NCI-H774 (cell line): ENCODE measurements at places on chromosomes 3 and 15.
A peak's percentile ranks its signal among the peaks of the same experiment; 100 is the strongest.

DNA sequence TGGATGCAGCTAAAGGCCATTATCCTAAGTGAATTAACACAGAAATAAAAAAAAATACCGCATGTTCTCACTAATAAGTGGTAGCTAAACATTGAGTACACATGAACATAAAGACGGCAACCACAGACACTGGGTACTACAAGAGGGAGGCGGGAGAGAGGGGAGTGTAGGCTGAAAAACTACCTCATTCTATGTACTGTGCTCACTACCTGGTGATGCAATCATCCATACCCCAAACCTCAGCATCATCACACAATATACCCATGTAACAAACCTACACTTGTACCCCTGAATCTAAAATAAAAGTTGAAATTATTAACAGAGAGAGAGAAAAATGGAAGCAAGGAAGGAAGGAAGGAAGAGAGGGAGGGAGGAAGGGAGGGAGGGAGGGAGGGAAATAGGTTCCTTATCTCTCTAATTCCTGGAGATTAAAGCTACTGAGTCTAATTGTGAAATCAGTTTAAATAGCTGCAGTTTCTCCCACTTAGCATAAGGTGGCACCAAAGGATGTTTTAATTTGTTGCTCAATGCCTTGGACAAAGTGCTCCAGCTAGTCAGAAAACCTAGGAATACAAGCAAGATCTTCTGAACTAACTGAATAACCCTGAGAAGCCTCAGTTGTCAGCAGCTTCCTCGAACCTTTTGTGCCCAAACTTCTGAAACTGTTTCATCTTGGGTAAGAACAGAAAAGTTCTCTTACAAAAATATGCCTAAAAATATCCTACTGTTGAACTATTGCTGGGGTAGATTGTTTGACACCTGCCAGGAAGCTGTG lies 79.4 kb upstream of the ATP11B start:
- DNase-seq: peak; percentile 80

GRCh38 chr3:62109534-62109933 lies 263.8 kb downstream of the FEZF2 start:
- no peak for DNase-seq

DNA sequence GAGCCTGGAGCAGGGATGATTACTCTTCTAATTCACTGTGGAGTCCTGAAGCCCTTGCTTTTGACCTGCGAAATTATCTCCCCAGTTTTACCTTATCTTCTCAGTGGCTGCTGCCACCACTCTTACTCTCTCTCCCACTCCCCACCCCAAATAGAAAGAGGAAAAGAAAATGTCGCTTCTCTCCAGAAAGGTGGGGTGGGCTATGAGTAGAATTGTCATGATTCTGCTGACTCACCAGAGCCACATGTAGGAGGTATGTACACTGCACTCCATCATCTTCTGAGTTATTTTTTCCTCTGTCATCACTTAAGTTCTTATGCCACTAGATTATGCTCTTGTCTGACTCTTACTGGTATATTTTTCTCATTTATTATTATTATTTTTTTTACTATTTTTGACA lies 43.9 kb upstream of the TMEM158 start:
- DNase-seq: no peak

DNA sequence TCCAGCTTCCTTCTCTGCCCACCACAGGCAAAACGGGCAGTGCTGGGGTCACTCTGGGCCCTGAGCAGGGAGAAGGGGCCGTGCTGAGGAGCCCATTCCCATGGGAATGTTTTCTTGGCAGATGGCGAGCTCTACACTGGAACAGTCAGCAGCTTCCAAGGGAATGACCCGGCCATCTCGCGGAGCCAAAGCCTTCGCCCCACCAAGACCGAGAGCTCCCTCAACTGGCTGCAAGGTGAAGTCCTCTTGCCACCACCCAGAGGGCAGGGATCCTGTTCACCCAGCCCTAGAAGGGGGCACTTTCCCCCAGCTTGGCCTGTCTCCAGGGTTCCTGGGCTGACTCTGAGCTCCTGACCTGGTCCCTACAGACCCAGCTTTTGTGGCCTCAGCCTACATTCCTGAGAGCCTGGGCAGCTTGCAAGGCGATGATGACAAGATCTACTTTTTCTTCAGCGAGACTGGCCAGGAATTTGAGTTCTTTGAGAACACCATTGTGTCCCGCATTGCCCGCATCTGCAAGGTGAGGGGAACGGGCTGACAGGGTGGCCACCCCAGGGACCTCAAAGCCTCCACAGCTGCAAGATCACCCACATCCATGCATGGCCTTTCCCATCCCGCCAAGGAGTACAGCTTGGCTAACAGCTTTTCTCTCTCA lies 12.4 kb downstream of the CIB1 start:
- DNase-seq: peak; percentile 16

DNA sequence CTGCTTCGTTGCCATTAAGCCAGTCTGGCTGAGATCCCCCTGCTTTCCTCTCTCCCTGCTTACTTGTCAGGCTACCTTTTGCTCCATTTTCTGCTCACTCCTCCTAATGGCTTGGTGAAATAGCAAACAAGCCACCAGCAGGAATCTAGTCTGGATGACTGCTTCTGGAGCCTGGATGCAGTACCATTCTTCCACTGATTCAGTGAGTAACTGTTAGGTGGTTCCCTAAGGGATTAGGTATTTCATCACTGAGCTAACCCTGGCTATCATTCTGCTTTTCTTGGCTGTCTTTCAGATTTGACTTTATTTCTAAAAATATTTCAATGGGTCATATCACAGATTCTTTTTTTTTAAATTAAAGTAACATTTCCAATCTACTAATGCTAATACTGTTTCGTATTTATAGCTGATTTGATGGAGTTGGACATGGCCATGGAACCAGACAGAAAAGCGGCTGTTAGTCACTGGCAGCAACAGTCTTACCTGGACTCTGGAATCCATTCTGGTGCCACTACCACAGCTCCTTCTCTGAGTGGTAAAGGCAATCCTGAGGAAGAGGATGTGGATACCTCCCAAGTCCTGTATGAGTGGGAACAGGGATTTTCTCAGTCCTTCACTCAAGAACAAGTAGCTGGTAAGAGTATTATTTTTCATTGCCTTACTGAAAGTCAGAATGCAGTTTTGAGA lies 25.0 kb downstream of the CTNNB1 start:
- no peak for DNase-seq

DNA sequence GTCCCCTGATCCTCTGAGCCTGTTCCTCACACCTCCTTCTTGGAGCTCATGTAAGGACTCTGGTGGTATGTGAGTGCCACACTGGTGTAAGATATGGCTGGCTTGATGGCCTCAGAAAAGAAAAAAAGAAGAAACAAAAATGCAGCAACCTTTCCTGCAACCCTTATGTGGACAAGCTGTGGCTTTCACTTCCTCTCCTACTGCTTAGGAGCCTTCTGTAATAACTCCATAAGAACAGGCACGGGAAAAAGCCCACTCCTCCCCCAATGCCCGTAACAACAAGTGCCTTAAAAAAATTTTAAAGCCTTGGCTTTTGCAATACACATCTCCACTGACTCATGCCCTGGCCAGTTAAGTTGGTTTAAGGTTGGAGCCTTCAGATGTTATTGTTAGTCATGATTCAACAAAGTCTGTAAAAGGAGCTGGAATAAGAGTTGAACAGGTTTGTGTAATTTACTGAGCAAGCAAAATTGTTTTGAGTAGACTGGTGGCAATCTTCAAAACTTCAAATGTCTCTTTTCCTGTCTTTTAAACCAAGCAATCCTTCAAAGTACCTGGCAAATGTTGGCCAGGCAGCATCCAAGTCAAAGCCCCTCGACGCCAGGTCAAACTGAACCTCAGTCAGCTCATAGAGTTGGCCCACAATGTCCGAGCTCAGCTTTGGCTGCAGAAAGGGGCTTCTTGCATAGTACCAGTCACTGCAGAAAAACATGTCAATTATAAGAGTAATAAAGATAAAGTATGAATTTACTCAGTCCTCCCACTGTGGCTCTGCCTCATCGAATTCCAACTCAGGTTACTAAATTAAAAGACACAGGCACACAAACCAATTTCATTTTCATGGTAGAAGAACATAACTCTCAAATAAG lies 22.9 kb downstream of the FYCO1 start:
- no peak for DNase-seq

DNA sequence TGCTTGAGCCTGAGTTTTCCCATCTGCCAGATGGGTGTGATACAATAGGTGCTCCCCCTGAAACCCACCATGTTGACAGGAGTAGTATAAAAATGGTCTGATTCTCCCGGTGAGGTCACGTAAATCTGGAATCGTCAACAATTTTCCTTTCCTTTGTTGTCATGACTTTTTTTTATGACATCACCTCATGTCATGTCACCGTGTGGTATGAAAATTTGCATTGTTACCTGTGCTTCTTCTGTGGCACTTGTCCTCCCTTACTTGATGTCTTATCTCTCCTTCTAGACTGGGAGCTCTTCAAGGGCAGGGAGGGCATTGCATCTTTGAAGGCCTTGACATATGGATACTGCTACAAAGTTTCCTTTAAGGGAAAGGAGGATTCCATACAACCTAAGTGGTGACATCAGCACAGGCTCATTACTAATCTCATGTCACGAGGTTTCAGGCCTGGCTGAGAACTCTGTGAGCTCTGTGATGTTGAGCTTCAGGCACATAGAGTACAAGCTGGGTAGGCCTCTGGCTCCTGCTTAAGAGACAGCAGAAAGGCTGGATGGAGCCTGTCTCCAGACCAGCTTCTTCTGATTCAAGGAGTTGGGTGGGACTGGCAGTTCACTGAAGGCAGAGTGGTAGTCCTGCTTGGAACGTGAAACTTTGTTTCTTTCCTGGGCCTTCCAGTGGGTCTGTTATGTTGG lies 66.3 kb downstream of the LPP start:
- DNase-seq: no peak

DNA sequence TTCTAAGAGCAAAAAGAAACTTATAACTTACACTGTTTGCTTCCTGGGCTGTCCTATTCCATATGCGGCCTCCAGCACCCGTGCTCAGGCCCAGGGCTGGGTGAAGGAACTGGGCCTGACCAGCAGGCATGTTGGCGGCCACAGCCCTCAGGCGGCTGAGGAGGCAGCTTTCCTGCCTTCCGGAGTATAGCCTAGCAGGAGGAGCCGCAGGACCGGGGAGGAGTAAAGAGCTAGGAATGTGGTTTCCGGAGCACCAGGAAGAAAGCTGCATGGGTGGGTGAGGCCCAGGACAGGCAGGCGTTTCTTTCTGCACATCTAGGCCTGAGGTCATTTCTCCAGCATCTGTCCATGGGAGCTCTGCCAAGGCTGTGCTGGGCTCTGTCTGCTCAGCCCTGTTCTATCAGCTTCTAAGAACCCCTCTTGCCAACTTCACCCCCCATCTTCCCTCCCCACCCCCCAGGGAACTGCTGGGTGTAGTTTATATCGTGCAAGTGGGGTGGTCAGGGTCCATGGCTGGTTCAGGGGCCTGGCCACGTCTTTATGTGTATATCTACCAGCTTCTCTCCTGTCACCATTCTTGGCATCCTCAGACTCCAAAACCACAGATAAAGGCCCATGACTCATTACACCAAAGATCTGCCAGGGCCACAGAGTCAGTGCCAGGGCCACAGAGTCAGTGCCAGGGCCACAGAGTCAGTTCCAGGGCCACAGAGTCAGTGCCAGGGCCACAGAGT lies 7.8 kb upstream of the KIF7 start:
- DNase-seq: no peak
